ENCODE measurements at places on chromosomes 5 and 9. TPM values are rescaled to one million over a fixed set of nuclear protein-coding genes. Genes with fewer than 3 reads are reported as not detected.

DNA sequence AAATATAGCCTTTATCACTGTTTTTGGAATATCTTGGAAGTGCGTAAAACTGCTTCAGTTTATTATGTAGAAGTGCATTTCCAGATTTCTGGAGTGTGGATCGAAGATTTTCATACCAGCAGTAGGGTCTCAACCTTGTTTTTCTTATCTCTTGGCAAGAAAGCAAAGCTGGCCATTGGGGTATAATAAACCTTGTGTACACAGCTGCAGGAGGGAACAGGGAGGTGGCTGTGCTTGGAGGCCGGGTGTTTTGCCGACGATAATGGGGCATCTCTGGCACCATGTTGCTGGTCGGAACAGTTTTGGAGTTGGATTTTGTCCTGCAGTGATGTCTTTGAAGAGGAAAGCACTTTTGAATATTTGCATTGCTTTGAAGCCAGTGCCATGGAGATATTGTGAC, 308.8 kb upstream of the DMRT1 start:
- DNase-seq: no peak
- peaks cover 2% of the 10 kb centered on the region for H3K27me3 ChIP-seq
- H3K4me3 ChIP-seq: no peak overlapping the region
- no peaks in the 10 kb centered on the region for H3K36me3 ChIP-seq

GRCh38 chr9:28293369-28294090, 720.2 kb upstream of the C9orf72 start:
- no peaks in the 10 kb centered on the region for H3K36me3 ChIP-seq
- H3K27ac ChIP-seq: no peak overlapping the region
- H3K27me3 ChIP-seq: no peaks in the 10 kb centered on the region
- H3K4me1 ChIP-seq: no peaks in the 10 kb centered on the region
- DNase-seq: no peak
- H3K4me3 ChIP-seq: no peak overlapping the region

PCDHB10 gene
- total RNA-seq: not detected

TXNDC8 gene
- not detected for total RNA-seq

GRCh38 chr5:74361406-74362358, 278.8 kb downstream of the ENC1 start:
- H3K27ac ChIP-seq: no peak overlapping the region
- DNase-seq: no peak
- H3K27me3 ChIP-seq: peaks cover 2% of the 10 kb centered on the region
- H3K4me1 ChIP-seq: no peaks in the 10 kb centered on the region

- no peaks in the 10 kb centered on the region for H3K36me3 ChIP-seq
- H3K4me3 ChIP-seq: no peak overlapping the region
- H3K4me1 ChIP-seq: no peaks in the 10 kb centered on the region
- no peak for DNase-seq
- H3K27ac ChIP-seq: no peak overlapping the region
- peaks cover 2% of the 10 kb centered on the region for H3K27me3 ChIP-seq
Observed at GRCh38 chr9:86230858-86231257, 28.6 kb downstream of the C9orf153 start.

SLC25A48 gene
- not detected for total RNA-seq

DNA sequence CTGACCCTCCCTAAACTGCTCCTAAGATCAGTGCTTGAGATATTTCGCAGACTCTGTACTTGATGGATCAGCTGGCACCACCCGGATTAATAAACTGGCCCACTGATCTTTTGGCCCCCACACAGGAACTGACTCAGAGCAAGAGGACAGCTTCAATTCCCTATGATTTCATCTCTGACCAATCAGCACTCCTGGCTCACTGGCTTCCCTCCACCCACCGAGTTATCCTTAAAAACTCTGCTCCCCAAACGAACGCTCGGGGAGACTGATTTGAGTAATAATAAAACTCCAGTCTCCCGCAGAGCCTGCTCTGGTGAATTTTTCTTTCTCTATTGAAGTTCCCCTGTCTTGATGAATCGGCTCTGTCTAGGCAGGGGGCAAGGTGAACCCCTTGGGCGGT, 36.5 kb upstream of the CD180 start:
- peaks cover 4% of the 10 kb centered on the region for H3K4me1 ChIP-seq
- H3K27me3 ChIP-seq: peaks cover 21% of the 10 kb centered on the region

- H3K4me1 ChIP-seq: no peaks in the 10 kb centered on the region
- H3K27ac ChIP-seq: no peak overlapping the region
- H3K27me3 ChIP-seq: peaks cover 23% of the 10 kb centered on the region
Observed at GRCh38 chr9:71544464-71544863, 223.8 kb downstream of the CEMIP2 start.

SLC34A3 gene
- total RNA-seq: not detected

DNA sequence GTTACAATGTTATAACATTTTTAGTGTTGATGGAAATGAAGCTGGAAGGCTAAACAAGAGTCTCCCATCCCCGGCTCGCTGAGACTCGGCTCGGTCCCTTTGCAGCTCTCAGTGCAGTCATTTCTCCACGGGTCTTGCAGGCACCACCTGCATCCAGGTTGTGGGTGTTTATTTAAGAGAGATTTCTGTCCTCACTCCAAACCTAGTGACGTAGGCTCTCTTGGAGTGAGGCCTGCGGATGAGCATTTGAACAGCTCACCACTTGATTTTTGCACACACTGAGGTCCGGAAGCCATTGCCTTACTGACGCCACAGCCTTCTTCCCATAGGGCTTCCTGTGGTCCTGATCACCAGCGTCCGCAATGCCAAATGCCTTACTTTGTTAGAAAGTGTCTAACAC, 197.7 kb upstream of the OTULINL start:
- H3K27ac ChIP-seq: no peak overlapping the region
- no peak for DNase-seq
- H3K36me3 ChIP-seq: peaks cover 2% of the 10 kb centered on the region
- H3K4me3 ChIP-seq: no peak overlapping the region
- peaks cover 17% of the 10 kb centered on the region for H3K27me3 ChIP-seq

DNA sequence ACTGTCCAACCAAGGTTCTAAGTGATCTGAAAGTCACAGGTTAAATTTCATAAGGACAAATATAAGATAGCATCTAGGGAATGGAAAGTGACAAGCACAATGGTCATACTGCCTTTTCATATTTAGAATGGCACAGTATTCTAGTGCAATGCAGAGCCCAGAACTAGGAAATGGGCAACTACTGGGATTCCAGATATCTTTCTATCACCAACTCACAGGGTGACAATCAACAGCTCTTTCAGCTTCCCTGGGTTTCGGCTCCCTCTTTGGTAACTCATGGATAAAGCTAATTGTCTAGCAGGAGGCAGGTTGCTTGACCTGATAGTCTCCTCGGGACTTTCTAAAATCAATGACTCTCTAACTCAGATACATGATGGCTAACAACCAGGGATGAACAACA, 60.4 kb downstream of the NR3C1 start:
- H3K4me1 ChIP-seq: peaks cover 35% of the 10 kb centered on the region
- no peak overlapping the region for H3K4me3 ChIP-seq
- H3K36me3 ChIP-seq: peaks cover 34% of the 10 kb centered on the region
- no peak overlapping the region for H3K27ac ChIP-seq

DNA sequence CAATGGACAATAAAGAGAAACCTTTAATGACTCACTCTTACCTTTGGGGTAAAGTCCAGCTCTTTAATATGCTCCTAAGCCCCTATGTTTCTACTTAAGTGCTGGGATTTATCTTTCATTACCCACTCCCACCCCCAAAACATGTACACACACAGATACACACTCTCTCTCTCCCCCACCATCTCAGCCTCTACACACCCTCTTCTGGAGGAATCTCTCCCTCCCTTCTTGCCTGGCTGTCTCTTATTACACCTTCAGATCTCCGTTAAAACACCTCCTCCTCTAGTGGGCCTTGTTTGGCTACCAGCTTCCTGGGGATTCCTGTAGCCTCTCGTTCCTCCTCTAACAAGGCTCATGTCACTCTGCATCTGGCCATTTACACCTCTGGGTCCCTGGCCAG, 6.9 kb downstream of the GPRIN1 start:
- peaks cover 12% of the 10 kb centered on the region for H3K27me3 ChIP-seq
- no peaks in the 10 kb centered on the region for H3K36me3 ChIP-seq
- H3K4me1 ChIP-seq: peaks cover 4% of the 10 kb centered on the region
- DNase-seq: no peak
- H3K27ac ChIP-seq: no peak overlapping the region

OBP2B gene
- total RNA-seq: not detected

DNA sequence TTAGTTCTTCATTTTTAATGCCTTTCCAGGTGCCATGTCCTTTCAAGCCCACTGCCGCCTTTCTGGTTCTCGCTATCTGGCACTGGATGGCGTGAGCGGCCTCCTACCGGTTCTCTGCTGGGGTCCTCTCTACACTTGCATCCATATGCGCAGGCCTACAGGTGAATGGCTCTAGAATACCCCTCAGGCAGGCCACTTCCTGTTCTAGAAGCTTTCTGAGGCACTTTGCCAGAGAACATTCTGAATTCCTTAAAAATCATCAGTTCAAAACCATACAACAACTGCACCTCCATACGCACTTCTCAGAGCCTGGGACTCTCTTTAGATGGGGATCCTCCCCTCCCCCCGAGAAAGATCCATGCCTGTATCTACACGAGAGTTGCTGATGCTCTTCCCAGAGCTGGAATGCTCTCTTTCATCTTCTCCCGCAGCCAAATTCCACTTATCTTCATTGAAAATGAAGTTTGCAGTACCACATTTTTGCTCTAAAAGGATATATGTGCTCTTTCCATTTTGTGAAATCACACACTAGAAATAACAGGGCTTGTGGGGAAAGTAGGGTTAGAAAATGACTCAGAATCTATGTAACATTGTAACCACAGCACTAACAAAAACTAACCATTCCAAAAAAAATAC, 1.4 kb upstream of the LHFPL2 start:
- H3K27me3 ChIP-seq: peaks cover 56% of the 10 kb centered on the region
- H3K4me3 ChIP-seq: peak overlapping the region; percentile 72
- DNase-seq: no peak
- peaks cover 7% of the 10 kb centered on the region for H3K4me1 ChIP-seq
- H3K36me3 ChIP-seq: no peaks in the 10 kb centered on the region
- no peak overlapping the region for H3K27ac ChIP-seq

CNTNAP3 gene
- total RNA-seq: not detected

DNA sequence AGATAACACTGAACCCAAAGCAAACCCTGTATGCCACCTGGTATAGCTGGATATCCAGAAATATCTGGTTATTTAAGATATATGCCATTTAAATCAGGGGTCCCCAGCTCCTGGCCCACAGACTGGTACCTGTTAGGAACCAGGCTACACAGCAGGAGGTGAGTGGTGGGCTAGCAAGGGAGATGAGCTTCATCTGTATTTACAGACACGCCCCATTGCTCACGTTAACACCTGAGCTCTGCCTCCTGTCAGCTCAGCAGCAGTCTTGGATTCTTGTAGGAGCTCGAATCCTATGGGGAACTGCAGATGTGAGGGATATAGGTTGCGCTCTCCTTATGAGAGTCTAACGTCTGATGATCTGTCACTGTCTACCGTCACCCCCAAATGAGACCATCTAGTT, 646.6 kb downstream of the TLE4 start:
- H3K36me3 ChIP-seq: no peaks in the 10 kb centered on the region
- DNase-seq: no peak
- H3K27ac ChIP-seq: no peak overlapping the region
- no peaks in the 10 kb centered on the region for H3K27me3 ChIP-seq

DNA sequence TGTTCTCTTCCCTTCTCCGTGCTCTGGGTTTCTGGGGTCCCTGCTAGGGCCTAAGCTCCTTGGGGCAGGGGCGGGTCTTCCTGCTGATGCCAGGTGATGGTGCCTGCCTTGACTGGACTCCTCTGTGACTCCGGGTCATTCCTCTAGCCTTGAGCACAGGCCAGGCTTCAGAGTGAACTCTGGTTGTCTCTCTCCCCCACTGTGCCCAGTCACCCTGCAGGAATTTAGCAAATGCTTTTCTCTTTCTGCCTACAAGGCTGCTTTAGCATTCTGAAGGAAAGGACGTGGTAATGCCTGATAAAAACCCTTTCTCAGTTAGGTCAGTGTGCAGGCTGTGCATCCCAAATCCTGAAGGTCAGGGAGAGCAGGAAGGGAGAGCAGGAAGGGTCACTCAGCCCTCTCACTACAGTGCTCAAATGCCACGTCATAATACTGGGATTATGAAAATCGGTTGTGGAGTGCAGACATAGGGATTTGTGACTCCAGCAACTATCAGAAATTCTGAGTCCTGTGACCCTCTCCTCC, 2.7 kb downstream of the CXCL14 start:
- no peaks in the 10 kb centered on the region for H3K4me1 ChIP-seq
- peaks cover 44% of the 10 kb centered on the region for H3K27me3 ChIP-seq
- no peak overlapping the region for H3K4me3 ChIP-seq

DNA sequence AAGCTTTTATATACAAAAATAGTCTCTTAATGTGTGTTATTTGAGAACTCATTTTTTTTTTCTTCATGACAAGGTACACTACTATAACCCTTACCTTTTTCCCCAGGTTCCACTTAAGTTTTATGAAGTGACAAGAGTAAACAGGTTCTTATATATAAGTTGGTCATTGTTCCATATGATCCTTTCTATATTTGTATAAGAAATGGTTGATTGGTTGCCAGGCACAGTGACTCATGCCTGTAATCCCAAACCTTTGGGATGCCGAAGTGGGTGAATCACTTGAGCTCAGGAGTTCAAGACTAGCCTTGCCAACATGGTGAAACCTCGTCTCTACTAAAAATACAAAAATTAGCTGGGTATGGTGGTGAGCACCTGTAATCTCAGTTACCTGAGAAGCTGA, 108.3 kb downstream of the PCSK1 start:
- no peaks in the 10 kb centered on the region for H3K36me3 ChIP-seq
- H3K4me3 ChIP-seq: no peak overlapping the region
- peaks cover 11% of the 10 kb centered on the region for H3K27me3 ChIP-seq
- DNase-seq: no peak
- H3K4me1 ChIP-seq: no peaks in the 10 kb centered on the region
- H3K27ac ChIP-seq: no peak overlapping the region

GRCh38 chr5:56814963-56815657, at the start of gene MAP3K1:
Gene MAP3K1 (plus strand): TSS chr5:56815549. CDS start chr5:56815574, 25 bp downstream.
- H3K36me3 ChIP-seq: peaks cover 2% of the 10 kb centered on the region
- DNase-seq: peak; percentile 94
- H3K27ac ChIP-seq: peak within 1 kb of the TSS; percentile 92
- peak within 1 kb of the TSS; percentile 91 for H3K4me3 ChIP-seq
- peaks cover 3% of the 10 kb centered on the region for H3K27me3 ChIP-seq

FOXD4L6 gene
- not detected for total RNA-seq

- peaks cover 15% of the 10 kb centered on the region for H3K4me1 ChIP-seq
- peak; percentile 43 for DNase-seq
Observed at GRCh38 chr5:59786334-59786805, 107.2 kb downstream of the PDE4D start.

- H3K27ac ChIP-seq: no peak overlapping the region
- no peak overlapping the region for H3K4me3 ChIP-seq
- no peaks in the 10 kb centered on the region for H3K4me1 ChIP-seq
Observed at GRCh38 chr9:34508951-34509350, 13.8 kb downstream of the ENHO start.

DNA sequence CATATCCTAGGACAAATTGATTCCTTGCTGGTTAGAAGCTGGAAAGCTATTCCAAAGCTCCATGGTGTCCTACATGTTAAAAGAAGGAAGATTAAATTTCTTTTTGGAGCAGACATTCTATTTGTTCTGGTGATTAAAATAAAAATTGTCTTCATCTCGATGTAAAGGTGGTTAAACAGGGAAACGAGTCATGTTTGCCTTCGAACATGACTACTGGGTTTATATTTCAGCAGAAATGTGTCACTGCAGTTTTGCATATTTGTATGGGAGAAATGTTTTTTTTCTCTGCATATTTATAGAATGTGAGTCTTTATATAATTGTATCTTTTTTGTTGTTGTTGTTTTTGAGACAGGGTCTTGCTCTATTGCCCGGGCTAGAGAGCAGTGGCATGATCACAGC, 36.4 kb downstream of the ADAMTS12 start:
- peaks cover 15% of the 10 kb centered on the region for H3K4me1 ChIP-seq
- DNase-seq: no peak
- H3K4me3 ChIP-seq: no peak overlapping the region
- peaks cover 28% of the 10 kb centered on the region for H3K27me3 ChIP-seq

ATOSB gene
- 3.7 TPM for total RNA-seq

GRCh38 chr5:76445830-76446229, 42.7 kb downstream of the IQGAP2 start:
- H3K4me1 ChIP-seq: peaks cover 22% of the 10 kb centered on the region
- peaks cover 38% of the 10 kb centered on the region for H3K36me3 ChIP-seq
- DNase-seq: no peak

CD180 gene
- total RNA-seq: 0.26 TPM
